Stimulated activated CD8-positive, alpha-beta memory T cell treated with anti-CD3 and anti-CD28 coated beads, Interleukin-4, amount 100 ng/mL, for 1 hour (primary cell): ENCODE measurements at places on chromosomes 11 and 22.

DNA sequence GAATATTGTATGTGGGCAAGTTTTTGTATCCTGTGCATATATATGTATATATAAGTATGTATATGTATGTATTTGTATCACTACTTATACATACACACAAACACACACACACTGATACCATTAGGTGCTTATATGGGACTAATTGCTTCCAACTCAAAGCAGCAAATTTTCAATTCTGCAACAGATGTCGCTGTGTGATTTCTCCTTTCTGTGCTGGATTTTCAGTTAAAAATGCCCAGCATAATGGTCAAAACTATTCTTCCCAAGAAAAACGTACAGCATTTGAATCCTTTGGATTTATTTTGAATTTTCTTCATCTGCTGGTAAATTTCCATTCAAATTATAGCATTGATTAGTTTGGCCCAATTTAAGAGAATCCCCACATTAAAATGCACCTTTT, 4.3 kb downstream of the CADM1 start:
- no peak for DNase-seq

GRCh38 chr11:44872556-44872955, 78.1 kb downstream of the TP53I11 start:
- no peak for DNase-seq

GRCh38 chr11:80417681-80418080, 976.9 kb upstream of the TENM4 start:
- DNase-seq, result no peak

GRCh38 chr22:35580351-35581022, 36.6 kb downstream of the MB start:
- no peak for DNase-seq

GRCh38 chr11:11021563-11021962, 163.7 kb upstream of the ZBED5 start:
- no peak for DNase-seq

- no peak for DNase-seq
These were observed 22.0 kb downstream of the PACSIN2 start for GRCh38 chr22:42992886-42993479.
